Calu3 (cell line): ENCODE measurements at places on chromosomes 12 and 14.

DNA sequence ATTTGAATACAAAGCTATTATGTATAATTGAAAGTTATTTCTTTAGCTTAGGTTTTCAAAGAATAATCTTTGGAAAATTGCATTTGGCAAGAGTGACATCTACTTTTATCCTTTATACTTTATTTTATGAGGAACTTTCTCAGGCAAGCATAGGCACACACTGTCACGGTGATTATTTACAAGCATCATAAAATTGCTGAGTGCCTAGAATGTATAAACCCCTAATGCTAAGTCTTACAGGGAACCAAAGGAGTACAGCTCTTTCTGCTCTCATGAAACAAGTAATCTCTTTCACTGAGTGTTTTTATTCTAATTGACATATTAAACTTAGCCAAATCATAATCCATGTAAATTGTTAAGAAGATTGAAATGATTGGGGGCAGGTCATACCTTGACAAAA is 154.9 kb downstream of the FSCB start:
- no peak overlapping the region for H3K27ac ChIP-seq
- H3K4me3 ChIP-seq, result no peak overlapping the region
- H3K27me3 ChIP-seq, result no peaks in the 10 kb centered on the region
- no peak for DNase-seq
- no peaks in the 10 kb centered on the region for H3K36me3 ChIP-seq
- H3K4me1 ChIP-seq, result no peaks in the 10 kb centered on the region

GRCh38 chr12:123971770-123972456 is 718 bp downstream of the CCDC92 start:
- DNase-seq, result peak; percentile 58
- H3K36me3 ChIP-seq, result peaks cover 52% of the 10 kb centered on the region
- H3K4me1 ChIP-seq, result peaks cover 31% of the 10 kb centered on the region
- no peaks in the 10 kb centered on the region for H3K27me3 ChIP-seq
- H3K4me3 ChIP-seq, result peak overlapping the region; percentile 80

- H3K36me3 ChIP-seq, result peaks cover 28% of the 10 kb centered on the region
- H3K27ac ChIP-seq, result no peak overlapping the region
These were observed 14.1 kb downstream of the ARF3 start for GRCh38 chr12:48943221-48943620.

GRCh38 chr12:71183846-71184245 is 26.0 kb upstream of the TSPAN8 start:
- peak overlapping the region; percentile 71 for H3K27ac ChIP-seq
- no peak overlapping the region for H3K4me3 ChIP-seq
- H3K4me1 ChIP-seq, result peaks cover 53% of the 10 kb centered on the region
- DNase-seq, result no peak
- no peaks in the 10 kb centered on the region for H3K27me3 ChIP-seq
- peaks cover 5% of the 10 kb centered on the region for H3K36me3 ChIP-seq

DNA sequence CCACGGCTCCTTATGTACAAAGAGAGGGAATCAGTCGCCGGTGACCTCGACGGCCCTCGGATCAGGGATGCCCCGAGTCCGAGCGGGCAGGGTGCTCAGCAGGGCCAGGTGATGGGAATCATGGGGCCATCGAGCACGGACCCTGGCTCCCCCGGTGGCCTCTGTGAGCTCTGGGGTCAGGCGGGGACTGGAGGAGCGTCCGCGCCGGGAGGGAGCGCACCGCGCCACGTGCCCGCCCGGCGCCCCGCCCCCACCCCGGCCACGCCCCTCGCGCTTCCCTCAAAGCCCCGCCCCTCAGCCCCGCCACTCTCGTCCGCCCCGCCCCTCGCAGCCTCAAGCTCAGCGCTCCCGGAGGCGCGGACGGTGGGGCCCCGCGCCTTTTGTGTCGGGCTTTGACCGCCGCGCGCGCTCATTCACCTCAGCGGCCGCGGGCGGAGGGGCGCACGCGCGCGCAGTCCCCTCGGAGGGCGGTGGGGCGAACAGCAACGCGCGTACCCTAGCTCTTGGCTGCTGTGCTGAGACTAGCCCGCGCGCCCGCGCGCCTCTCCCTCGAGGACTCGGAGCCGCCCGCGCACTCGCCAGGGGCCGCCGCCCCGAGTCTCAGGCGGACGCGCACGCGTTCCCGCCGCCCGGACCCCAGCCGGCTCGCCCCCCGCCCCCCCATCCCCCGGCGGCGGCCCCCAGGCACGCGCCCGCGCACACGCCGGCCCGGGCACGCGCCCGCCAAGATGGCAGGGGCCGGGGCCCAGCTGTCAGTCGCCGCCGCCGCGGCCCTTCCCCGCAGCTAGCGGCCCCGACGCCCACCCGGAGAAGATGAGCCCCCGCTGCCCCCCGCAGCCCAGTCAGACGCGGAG is 93.9 kb upstream of the EVL start:
- H3K4me3 ChIP-seq, result peak overlapping the region; percentile 59
- peaks cover 27% of the 10 kb centered on the region for H3K36me3 ChIP-seq
- H3K4me1 ChIP-seq, result peaks cover 22% of the 10 kb centered on the region

- no peak for DNase-seq
- H3K27ac ChIP-seq, result no peak overlapping the region
- H3K4me1 ChIP-seq, result peaks cover 9% of the 10 kb centered on the region
These were observed 10.7 kb upstream of the EVL start for GRCh38 chr14:100054316-100055075.

DNA sequence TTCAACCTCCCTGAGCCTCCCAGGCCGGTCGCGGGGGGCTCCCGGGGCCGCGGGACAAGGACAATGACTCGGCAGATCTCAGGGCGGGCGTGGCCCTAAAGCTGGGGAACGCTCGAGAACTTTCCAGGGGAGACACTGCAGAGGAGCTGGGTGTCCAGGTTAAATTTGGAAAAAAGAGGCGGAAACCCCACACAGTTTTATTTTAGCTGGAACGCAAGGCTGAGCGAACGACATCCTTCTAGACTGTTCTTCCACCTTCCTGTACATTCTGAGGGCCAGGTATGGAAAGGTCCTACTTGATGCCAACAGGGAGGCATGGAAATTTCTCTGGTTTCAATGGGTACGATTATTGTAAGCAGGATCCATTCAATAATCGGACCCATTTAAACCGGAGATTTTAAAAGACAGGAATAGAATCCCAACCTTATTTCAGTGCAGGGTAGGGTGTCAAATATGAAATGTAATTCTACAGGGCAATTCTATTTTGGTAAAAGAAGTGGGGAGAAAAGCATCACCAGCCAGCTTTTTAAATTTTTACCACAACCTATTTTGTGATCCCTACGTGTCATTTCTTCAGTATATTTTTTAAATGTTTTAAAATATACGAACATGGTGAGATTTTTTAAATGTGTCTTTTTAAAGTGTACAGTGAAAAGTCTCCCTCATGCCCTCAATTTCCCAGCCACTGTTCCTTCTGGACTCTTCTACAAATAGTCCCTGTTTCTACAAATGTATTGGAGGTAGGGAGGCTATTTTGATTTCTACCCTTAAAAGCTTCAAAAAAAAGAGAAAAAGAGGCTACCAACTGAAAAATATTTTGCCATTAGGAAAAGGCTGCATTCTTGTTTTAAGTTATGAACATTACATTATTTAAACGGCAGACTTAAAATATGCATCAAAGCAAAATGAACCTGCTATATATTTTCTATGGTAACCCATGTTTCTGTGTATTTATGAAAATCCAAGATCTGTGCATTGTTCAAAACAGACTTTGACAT is 1.1 kb upstream of the UBC start:
- H3K4me1 ChIP-seq, result peaks cover 71% of the 10 kb centered on the region
- H3K4me3 ChIP-seq, result peak overlapping the region; percentile 98
- peaks cover 13% of the 10 kb centered on the region for H3K27me3 ChIP-seq
- peak; percentile 67 for DNase-seq
- H3K36me3 ChIP-seq, result peaks cover 96% of the 10 kb centered on the region

GRCh38 chr12:83477696-83478095 is 791.0 kb downstream of the TMTC2 start:
- no peak overlapping the region for H3K4me3 ChIP-seq
- DNase-seq, result no peak
- no peaks in the 10 kb centered on the region for H3K36me3 ChIP-seq
- peaks cover 20% of the 10 kb centered on the region for H3K4me1 ChIP-seq

- H3K4me1 ChIP-seq, result no peaks in the 10 kb centered on the region
- H3K36me3 ChIP-seq, result no peaks in the 10 kb centered on the region
- no peak overlapping the region for H3K27ac ChIP-seq
- H3K27me3 ChIP-seq, result no peaks in the 10 kb centered on the region
- DNase-seq, result no peak
These were observed 423.6 kb downstream of the BTG1 start for GRCh38 chr12:91722072-91722471.

GRCh38 chr14:66174453-66174891 is 311.7 kb upstream of the CCDC196 start:
- peaks cover 56% of the 10 kb centered on the region for H3K27me3 ChIP-seq
- no peak for DNase-seq
- H3K4me1 ChIP-seq, result no peaks in the 10 kb centered on the region
- no peak overlapping the region for H3K4me3 ChIP-seq

DNA sequence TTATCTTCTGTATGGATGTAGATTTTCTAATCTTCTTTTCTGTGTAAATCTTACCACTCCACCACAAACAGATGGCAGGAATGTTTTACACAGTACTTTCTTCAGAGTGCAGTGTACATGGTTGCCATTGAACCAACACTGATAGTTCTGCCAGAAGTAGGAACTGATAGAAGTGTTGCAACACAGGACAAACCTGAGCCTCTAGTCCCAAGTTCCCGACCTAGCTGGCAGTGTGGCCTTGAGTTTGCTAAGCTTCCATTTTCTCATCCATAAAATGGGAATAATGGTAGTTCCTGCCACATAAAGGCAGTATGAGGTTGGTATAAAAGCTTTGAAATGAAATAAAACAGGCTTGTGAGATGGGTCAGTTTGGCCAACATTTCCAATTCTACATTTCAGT is 50.8 kb upstream of the SAV1 start:
- no peaks in the 10 kb centered on the region for H3K4me1 ChIP-seq
- DNase-seq, result no peak
- H3K27me3 ChIP-seq, result no peaks in the 10 kb centered on the region
- H3K27ac ChIP-seq, result no peak overlapping the region
- H3K4me3 ChIP-seq, result no peak overlapping the region

GRCh38 chr14:104877066-104877805 is 12.2 kb downstream of the CEP170B start:
- H3K27me3 ChIP-seq, result no peaks in the 10 kb centered on the region
- H3K4me3 ChIP-seq, result no peak overlapping the region
- H3K27ac ChIP-seq, result no peak overlapping the region

- no peak overlapping the region for H3K4me3 ChIP-seq
- no peaks in the 10 kb centered on the region for H3K4me1 ChIP-seq
- H3K27ac ChIP-seq, result no peak overlapping the region
- no peaks in the 10 kb centered on the region for H3K36me3 ChIP-seq
These were observed 52.9 kb upstream of the SLC35F4 start for GRCh38 chr14:57918791-57919190.

- no peak overlapping the region for H3K4me3 ChIP-seq
- H3K27ac ChIP-seq, result no peak overlapping the region
- DNase-seq, result no peak
- H3K4me1 ChIP-seq, result no peaks in the 10 kb centered on the region
- H3K27me3 ChIP-seq, result no peaks in the 10 kb centered on the region
- no peaks in the 10 kb centered on the region for H3K36me3 ChIP-seq
These were observed 96.8 kb downstream of the SRGAP1 start for GRCh38 chr12:63941166-63941800.

GRCh38 chr14:70871863-70872677 is 35.2 kb upstream of the PCNX1 start:
- no peak overlapping the region for H3K4me3 ChIP-seq
- H3K27me3 ChIP-seq, result no peaks in the 10 kb centered on the region
- no peaks in the 10 kb centered on the region for H3K4me1 ChIP-seq
- no peaks in the 10 kb centered on the region for H3K36me3 ChIP-seq
- no peak overlapping the region for H3K27ac ChIP-seq

DNA sequence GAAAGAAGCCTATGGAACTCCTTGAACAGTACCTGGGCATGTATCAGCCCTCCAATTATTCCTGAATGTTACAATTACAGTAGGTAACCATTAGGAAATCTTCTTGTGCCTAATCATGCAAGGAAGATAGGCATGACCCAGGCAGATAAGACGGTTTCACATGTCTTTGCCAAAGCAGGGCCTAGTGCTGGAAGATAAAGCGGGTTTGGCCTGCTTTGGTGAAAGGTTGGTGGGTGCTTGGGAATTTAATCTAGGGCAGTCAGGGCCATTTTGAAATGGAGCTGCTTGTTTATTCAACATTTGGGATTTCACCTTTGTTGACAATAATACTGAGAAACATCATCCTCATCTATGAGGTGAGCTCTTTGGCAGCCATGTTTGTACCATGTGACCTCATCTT is 12.5 kb upstream of the SRSF5 start:
- H3K4me3 ChIP-seq, result no peak overlapping the region
- DNase-seq, result no peak
- no peaks in the 10 kb centered on the region for H3K36me3 ChIP-seq

DNA sequence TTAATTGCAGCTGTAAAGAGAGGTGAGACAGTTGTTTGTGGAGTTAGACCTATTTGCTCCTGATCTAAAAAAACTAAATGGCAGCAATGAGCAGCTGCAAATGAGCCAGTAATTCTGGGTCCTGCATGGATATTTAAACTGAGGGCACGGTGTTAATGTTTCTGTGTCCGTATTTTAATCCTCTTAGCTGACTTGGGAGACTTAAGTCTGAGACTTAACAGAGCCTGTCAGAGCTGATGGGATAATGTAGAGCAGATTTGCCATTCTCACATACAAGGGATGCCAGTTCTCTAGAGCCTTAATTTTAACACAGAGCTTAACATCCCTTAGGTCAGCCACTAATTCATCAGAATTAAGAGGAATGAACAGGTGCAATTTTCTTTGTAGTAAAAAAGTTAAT is 178.6 kb upstream of the PDE3A start:
- H3K4me3 ChIP-seq, result no peak overlapping the region
- H3K27me3 ChIP-seq, result no peaks in the 10 kb centered on the region
- H3K27ac ChIP-seq, result no peak overlapping the region

- no peak overlapping the region for H3K4me3 ChIP-seq
- no peaks in the 10 kb centered on the region for H3K36me3 ChIP-seq
- H3K4me1 ChIP-seq, result no peaks in the 10 kb centered on the region
- H3K27ac ChIP-seq, result no peak overlapping the region
These were observed 82.1 kb downstream of the PLXNC1 start for GRCh38 chr12:94230357-94230905.

DNA sequence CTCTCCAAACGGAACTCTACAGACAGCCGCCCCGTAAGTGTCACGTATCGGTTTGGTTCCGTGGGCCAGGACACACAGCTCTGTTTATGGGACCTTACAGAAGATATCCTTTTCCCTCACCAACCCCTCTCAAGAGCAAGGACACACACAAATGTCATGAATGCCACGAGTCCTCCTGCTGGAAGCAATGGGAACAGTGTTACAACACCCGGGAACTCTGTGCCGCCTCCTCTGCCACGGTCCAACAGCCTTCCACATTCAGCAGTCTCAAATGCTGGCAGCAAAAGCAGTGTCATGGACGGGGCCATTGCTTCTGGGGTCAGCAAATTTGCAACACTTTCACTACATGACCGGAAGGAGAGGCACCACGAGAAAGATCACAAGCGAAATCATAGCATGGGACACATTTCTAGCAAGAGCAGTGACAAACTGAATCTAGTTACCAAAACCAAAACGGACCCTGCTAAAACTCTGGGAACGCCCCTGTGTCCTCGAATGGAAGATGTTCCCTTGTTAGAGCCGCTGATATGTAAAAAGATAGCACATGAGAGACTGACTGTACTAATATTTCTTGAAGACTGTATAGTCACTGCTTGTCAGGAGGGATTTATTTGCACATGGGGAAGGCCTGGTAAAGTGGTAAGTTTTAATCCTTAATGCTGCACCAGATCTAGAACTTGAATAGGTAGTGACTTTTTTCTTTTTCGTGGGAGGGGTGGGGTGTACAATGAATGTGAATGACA is 69.7 kb downstream of the WDR20 start:
- DNase-seq, result peak; percentile 21
- no peaks in the 10 kb centered on the region for H3K27me3 ChIP-seq
